ENCODE measurements at places on chromosomes 7 and 10.

DNA sequence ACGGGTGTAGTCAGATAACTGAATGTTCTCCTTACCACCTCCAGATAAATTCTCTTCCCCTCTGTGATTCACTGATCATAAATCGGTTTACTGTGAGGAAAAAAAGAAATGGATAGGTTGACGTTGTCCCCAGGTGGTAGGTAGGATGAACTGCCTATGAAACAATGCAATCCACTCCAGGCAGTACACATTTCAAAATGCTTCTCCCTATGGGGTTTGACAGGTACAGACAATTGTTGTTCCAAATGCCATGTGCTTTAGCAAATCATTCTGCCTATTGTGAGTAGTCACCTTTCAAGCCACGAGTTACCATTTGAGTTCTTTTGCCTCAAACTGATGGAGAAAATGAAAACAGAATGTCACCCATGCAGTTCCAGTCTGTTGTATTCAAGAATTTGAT lies 21.8 kb downstream of the VIM start:
- DNase-seq = no peak

GRCh38 chr7:132117636-132118035 lies 458.6 kb downstream of the PLXNA4 start:
- no peak for DNase-seq

GRCh38 chr7:31764462-31764861 lies 77.4 kb downstream of the PPP1R17 start:
- DNase-seq = no peak

DNA sequence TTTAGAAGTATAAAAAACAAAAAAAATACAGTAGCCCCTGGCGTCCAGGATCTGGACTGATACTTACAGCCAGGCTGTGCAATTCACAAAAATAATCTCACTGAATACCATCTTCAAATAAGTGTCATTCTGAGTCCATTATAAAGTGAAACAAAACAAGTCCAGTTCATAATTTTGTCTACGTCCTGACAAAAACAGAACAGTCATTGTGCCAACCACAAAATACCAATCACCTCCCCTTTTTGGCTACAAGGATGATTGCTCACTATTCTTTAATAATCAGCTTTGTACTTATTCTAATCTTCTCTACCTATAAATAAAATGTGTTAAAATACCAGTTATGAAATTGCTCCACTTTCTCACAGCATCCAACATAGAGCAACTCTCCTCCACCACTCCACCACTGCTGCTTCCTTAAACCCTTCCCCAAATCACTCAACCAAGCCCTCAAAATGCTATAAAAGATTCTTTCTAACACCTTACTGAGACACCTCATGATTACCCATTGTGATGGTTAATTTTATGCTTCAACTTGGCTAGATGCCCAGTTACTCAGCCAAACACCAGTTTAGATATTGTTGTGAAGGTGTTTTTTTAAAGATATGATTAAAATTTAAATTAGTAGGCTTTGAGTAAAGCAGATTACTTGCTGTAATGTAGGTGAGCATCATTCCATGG lies 479.8 kb upstream of the SEMA3A start:
- DNase-seq = no peak

- DNase-seq = no peak
Observed at GRCh38 chr10:79052291-79053080, 16.3 kb upstream of the ZMIZ1 start.

Measured in dorsolateral prefrontal cortex (tissue), 122 donors.